ENCODE measurements at places on chromosomes 12 and 14.

DNA sequence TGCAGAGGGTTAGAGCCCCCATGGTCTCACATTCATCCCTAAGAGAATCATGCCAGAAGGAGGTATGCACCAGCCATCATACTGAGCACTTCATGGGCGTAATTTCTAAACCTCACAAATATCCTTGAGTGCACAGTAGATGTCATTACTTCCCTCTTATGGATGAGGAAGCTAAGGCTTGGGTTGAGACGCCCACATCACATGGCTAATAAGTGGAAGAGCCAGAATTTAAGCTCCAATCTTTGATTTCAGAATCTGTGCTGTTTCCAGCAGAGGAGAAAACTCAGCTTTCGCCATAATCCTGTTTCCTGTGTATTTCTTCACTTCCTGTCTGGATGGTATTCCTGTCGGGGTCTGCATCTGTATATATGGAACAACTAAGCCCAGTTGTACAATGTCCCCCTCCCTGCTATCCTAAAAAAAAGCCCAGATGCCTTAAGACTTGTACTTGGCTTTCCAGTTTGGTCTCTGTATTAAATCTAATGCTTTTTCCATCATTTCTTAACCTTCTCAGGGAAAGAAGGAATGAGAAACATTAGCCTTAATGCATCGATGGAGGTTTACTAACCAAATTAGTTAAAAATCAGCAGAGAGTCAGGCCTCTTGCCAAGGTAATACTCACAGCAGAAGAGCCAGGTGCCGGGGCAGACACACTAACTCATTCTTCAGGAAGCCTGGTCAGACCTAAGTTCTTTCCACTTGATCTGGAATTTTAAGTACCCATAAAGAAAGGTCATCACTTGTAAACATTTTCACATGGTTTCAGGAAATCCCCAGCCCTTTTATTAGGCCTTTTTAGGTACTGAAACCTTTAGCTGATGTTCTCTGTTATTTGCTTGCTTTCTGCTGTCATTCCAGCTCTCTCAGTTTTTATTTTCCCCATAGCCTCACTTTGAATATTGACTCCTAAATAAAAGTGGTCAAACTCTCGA, 5.3 kb downstream of the ISCU start:
- peaks cover 62% of the 10 kb centered on the region for H3K4me1 ChIP-seq
- DNase-seq, result no peak
- no peaks in the 10 kb centered on the region for H3K27me3 ChIP-seq
- peak overlapping the region; percentile 86 for H3K27ac ChIP-seq
- no peak overlapping the region for H3K4me3 ChIP-seq
- peaks cover 28% of the 10 kb centered on the region for H3K36me3 ChIP-seq

- H3K27me3 ChIP-seq, result no peaks in the 10 kb centered on the region
- no peak for DNase-seq
- H3K4me1 ChIP-seq, result no peaks in the 10 kb centered on the region
- H3K4me3 ChIP-seq, result no peak overlapping the region
- H3K27ac ChIP-seq, result no peak overlapping the region
Observed at GRCh38 chr12:108253540-108253939, 85.6 kb downstream of the CMKLR1 start.

DNA sequence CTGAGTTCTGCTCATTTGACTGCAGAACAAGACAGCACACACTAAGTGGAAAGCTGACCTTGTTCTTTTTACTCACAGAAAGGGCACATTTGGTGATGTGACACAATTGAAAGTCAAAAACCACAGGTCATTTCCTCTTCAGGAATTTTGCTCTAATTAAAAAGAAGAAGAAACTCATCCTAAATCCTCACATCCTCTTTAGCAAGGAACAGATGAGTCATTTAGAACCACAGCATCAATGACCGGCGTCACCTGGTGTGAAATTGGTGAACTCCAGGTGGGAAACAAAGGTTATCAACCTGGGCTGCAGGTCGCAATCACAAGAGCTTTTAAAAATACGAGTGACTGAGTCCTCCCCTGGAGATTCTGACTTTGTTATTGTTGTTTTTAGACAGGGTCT, 2.9 kb upstream of the RNU6-8 start:
- DNase-seq, result no peak
- H3K27me3 ChIP-seq, result no peaks in the 10 kb centered on the region

- no peak for DNase-seq
- H3K4me3 ChIP-seq, result no peak overlapping the region
- no peaks in the 10 kb centered on the region for H3K27me3 ChIP-seq
Observed at GRCh38 chr12:2854669-2855453, 2.0 kb downstream of the TEX52 start.

GRCh38 chr14:51967521-51967920, 21.8 kb upstream of the RTRAF start:
- H3K4me1 ChIP-seq, result no peaks in the 10 kb centered on the region
- H3K27me3 ChIP-seq, result no peaks in the 10 kb centered on the region
- H3K4me3 ChIP-seq, result no peak overlapping the region
- H3K36me3 ChIP-seq, result no peaks in the 10 kb centered on the region

DNA sequence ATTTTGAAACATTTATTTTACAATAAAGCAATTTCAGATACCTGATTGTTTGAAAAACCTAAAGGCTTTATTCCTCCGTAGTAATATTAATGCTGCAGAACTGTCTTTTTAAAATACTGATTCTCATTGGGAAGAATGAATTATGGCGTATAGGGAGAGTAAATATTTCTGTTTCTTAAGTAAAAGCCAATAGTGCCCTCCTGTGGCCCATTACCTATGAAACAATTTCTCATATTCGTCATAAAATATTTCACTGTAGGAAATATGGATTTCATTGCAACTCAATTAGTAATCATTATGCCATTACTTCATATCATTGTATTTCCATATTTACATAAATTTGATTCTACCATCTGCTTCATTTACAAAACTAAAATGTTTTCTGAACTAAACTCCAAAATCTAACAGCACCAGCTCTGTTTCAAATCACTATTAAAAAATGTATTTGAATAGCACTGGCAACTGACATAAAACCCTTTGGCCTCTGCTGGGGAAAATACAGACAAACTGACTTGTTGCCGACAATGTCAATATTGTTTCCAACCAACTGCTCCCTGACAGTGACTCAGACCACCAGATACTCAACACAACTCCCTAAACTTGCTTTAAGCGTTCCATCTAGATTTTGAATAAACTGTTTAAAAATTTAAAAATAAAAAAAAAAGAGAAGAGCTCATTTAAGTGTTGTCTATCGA, 290.3 kb downstream of the NAV3 start:
- H3K4me1 ChIP-seq, result no peaks in the 10 kb centered on the region
- H3K4me3 ChIP-seq, result no peak overlapping the region
- no peak overlapping the region for H3K27ac ChIP-seq
- no peaks in the 10 kb centered on the region for H3K36me3 ChIP-seq

DNA sequence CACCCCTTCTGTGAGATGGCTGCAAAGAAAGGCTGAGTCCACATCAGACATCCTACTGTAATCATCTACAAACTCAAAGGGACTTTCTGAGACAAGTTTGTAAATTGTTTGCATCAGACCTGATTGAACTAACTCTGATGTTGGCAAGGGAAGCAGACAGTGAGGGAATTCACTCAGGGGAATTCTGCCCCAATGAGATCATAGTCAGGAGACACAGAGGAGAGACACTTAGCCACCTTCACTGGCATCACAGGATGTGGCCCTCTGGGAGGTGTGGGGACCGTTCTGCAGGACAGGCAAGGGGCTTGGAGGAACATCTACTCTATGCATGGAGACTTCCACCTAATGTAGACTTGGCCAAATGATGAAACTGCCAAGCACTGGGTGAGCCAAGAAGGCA, 70.7 kb upstream of the DDX11 start:
- no peaks in the 10 kb centered on the region for H3K27me3 ChIP-seq
- DNase-seq, result no peak
- no peaks in the 10 kb centered on the region for H3K36me3 ChIP-seq
- no peak overlapping the region for H3K4me3 ChIP-seq

DNA sequence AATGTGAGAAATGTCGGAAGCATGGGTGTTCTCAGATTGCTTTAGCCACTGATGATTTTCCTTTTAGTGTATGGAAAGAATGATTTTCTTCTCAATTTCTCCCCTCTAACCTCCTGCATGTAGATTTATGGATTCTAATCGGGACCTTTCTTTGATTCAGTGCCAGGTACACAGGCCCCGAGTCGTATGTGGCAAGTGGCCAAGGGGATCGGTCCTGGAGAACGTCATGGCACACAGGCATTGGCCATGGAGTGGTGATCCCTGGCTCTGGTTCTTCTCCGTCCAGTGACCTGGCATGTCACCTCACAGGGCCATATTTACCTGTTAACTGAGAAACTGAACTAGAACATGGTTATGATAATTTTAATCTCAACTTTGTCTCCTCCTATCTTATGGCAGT, 58.1 kb downstream of the ETV6 start:
- no peak overlapping the region for H3K4me3 ChIP-seq
- no peak for DNase-seq
- peaks cover 3% of the 10 kb centered on the region for H3K36me3 ChIP-seq
- no peaks in the 10 kb centered on the region for H3K27me3 ChIP-seq

- H3K4me3 ChIP-seq, result no peak overlapping the region
- DNase-seq, result no peak
- H3K36me3 ChIP-seq, result no peaks in the 10 kb centered on the region
- no peak overlapping the region for H3K27ac ChIP-seq
- no peaks in the 10 kb centered on the region for H3K4me1 ChIP-seq
Observed at GRCh38 chr14:65769151-65769550, 356.6 kb downstream of the FUT8 start.

- no peaks in the 10 kb centered on the region for H3K36me3 ChIP-seq
- no peaks in the 10 kb centered on the region for H3K4me1 ChIP-seq
Observed at GRCh38 chr12:1869145-1869544, 48.8 kb downstream of the LRTM2 start.

GRCh38 chr12:89350630-89351488, 1.4 kb downstream of the DUSP6 start:
- peak overlapping the region; percentile 99 for H3K27ac ChIP-seq
- H3K27me3 ChIP-seq, result peaks cover 3% of the 10 kb centered on the region
- H3K36me3 ChIP-seq, result peaks cover 3% of the 10 kb centered on the region
- no peak for DNase-seq
- H3K4me1 ChIP-seq, result peaks cover 83% of the 10 kb centered on the region

- H3K4me3 ChIP-seq, result peak within 1 kb of the TSS; percentile 56
- no peaks in the 10 kb centered on the region for H3K36me3 ChIP-seq
- peaks cover 29% of the 10 kb centered on the region for H3K4me1 ChIP-seq
- no peak within 1 kb of the TSS for H3K27ac ChIP-seq
- no peak for DNase-seq
Observed at GRCh38 chr14:105168496-105168978, at the start of gene JAG2. TSS of gene JAG2 (minus strand) at chr14:105168776. CDS start at chr14:105168420, 356 bp downstream.

DNA sequence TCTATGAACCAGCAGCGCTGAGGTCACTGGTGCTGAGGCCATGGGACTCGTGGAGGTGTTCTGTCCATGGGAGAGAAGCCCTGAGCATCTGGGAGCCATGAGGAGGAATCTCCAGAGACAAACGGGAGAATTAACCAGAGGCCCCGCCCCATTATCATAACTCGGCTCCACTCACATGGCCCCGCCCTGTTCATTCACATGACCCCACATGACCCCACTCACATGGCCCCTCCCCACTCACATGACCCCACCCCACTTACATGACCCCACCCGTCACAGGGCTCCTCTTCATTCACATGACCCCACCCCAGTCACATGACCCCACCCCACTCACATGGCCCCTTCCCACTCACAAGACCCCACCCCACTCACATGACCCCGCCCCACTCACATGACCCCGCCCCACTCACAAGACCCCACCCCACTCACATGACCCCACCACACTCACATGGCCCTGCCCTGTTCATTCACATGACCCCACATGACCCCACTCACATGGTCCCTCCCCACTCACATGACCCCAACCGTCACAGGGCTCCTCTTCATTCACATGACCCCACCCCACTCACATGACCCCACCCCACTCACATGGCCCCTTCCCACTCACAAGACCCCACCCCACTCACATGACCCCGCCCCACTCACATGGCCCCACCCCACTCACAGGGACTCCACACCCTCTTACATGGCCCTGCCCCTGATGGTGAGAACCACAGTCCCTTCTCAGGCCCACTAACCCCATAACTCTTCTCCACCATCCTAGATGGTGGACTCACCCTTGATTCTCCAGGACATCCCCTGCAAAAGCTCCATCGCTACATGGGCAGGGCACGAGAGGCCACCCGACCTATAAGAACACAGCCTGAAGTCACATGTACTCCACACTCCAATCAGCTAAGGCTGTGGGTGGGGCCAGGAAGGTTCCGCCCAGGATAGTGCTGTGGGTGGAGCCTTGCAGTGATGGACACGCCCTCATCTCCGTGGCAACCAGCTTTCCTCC, 151.1 kb upstream of the SFSWAP start:
- no peaks in the 10 kb centered on the region for H3K4me1 ChIP-seq
- H3K36me3 ChIP-seq, result no peaks in the 10 kb centered on the region
- H3K27me3 ChIP-seq, result no peaks in the 10 kb centered on the region
- DNase-seq, result no peak
- H3K27ac ChIP-seq, result no peak overlapping the region

GRCh38 chr12:116971222-116971621, 60.5 kb downstream of the FBXW8 start:
- no peaks in the 10 kb centered on the region for H3K27me3 ChIP-seq
- no peak overlapping the region for H3K4me3 ChIP-seq
- peaks cover 11% of the 10 kb centered on the region for H3K36me3 ChIP-seq
- H3K27ac ChIP-seq, result no peak overlapping the region

GRCh38 chr12:6646276-6647082, 753 bp downstream of the ACRBP start:
- peaks cover 27% of the 10 kb centered on the region for H3K36me3 ChIP-seq
- peak overlapping the region; percentile 37 for H3K4me3 ChIP-seq
- H3K4me1 ChIP-seq, result peaks cover 2% of the 10 kb centered on the region

DNA sequence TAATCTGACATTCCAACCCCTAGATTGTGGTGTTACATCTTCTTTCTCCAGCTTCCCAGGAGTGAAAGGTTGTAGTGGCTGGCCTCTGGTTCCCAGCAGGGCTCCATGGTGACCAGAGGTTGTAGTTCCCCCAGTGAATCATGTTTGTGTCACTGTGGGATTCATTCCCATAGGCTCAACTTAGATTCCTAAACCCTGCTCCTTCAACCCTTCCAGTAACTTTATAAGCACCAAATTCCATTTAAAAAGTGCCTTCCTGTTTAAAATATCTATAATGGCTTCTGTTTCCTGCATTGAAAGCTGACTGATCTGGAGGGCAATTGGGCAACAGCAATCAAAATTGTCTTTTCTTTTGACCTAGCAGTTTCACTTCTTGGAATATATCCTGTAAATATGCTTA, 40.5 kb upstream of the TBC1D15 start:
- no peak overlapping the region for H3K4me3 ChIP-seq
- H3K27ac ChIP-seq, result no peak overlapping the region
- no peaks in the 10 kb centered on the region for H3K36me3 ChIP-seq
- DNase-seq, result no peak
